ENCODE measurements at places on chromosomes 12 and 14.

DNA sequence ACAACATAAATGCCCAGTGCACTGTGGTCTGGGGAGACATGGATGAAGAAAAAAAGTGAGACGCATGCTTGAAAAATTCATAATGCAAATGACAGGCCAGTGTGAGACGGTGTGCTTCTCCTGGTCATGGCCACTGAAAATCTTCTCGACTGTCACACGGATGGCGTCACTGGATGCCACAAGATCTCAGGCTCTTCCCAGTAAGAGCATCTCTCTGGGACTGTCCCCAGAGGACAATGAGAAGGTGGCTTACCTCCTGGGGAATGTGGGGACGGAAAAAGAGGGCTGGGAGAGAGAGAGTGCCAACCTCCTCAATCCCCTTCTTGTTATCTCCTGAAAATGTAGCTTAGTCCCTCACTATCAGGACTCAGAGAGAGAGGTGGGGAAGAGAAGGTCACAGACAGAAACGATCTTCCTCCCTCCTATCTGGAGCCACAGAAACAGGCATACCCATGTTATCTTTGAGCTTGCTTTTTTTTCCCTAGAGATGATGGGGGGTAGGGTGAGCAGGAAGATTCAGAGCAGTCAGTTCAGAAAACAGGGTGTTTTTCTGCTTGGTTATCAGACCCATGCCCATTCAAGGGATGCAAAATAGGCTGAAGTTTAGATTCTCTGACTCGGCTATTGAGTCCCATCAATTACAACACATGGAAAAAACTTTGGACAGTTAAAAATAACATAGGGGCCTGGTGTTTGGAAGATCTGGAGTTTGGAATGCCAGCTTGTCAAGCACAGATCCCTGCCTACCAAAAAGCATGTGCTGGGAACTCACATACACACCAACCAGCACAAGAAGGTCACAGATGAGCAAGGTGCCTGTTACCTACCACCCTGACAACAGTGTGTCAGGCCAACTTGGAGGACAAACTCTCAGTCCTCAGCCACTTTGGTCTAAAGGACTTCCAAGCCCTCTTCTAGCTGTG, 24.2 kb downstream of the DPF3 start:
- no peak for DNase-seq

DNA sequence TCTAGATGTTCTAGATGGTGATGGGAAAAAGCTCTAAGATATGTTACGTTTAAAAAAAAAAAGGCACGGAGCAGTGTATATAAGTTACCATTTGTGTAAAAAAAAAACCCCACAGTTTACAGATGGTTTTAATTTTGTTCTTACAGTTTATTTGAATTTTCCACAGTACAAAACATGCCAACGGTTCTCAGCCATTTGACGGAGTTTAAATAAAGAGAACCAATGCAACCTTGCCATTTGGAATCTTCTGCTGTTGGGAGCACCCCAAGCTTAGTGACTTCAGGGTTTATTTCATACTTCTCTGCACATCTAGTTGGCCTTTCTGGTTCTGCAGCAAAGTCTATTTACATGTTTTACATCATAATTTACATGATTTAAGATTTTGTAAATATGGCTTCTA, 7.7 kb upstream of the HPD start:
- no peak for DNase-seq

DNA sequence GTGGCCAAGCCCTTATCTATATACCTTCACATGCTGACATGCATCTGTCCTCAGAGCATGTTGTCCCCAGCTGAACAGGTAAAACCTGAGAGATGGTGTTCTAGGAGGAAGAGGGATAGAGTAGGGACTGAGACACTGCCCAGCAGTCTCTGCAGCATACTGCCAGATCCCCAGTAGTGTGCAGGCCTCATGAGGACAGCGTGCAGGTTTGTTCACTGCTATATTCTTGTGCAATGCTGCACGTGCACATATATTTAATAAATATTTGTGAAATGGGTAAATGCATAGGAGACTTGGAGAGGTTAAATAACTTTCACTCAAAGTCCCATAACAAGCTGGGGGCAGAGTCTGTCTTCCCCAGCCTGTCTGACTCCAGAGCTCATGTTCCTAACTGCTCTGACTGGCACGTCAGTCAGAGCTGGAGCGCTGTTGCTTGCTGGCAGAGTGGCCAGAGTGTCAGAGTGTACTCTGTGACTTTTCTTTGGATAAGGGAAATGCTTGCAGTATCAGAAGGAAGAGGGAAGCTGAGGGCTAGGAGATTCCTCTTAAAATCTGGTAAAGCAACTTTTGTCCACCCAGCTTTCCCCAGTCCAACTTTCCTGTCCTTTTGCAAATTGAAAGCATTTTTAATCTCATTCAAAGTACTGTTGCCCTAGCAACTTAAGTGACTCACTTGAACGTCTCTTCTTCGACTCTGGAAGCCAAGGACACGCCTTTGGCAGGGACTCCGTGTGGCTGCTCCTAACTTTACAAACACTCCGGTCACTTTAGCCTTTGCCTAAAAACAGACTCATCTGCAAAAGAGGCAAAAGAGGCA, 14.9 kb upstream of the POLR3B start:
- DNase-seq = no peak

- DNase-seq = no peak
Observed at GRCh38 chr14:32426028-32426427, 96.9 kb downstream of the AKAP6 start.

GRCh38 chr12:91965781-91966180, 179.9 kb downstream of the BTG1 start:
- DNase-seq = no peak

- no peak for DNase-seq
Observed at GRCh38 chr14:78975734-78976133, 805.6 kb downstream of the NRXN3 start.

GRCh38 chr14:57498659-57499058, 5.0 kb upstream of the CCDC198 start:
- no peak for DNase-seq

GRCh38 chr12:129413295-129413694, 490.5 kb downstream of the TMEM132D start:
- DNase-seq = no peak

DNA sequence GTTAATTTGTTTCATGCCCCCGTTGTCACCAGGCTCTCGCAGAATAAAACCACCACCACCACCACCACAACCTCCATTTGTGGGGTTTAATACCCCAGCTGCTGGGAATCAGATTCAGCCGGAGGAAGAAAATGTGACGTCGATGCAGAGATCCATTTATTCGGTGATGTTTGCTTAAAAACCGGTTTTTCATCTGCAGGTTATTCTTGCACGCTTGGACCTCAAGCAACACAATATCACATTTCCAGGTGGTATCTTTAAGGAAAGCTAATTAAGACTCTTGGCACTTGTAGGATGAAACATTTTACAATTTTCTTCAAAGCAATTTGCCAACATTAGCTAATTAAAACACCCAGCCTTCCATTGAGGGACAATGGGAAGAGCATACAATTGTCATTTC, 39.8 kb downstream of the SPRING1 start:
- no peak for DNase-seq

DNA sequence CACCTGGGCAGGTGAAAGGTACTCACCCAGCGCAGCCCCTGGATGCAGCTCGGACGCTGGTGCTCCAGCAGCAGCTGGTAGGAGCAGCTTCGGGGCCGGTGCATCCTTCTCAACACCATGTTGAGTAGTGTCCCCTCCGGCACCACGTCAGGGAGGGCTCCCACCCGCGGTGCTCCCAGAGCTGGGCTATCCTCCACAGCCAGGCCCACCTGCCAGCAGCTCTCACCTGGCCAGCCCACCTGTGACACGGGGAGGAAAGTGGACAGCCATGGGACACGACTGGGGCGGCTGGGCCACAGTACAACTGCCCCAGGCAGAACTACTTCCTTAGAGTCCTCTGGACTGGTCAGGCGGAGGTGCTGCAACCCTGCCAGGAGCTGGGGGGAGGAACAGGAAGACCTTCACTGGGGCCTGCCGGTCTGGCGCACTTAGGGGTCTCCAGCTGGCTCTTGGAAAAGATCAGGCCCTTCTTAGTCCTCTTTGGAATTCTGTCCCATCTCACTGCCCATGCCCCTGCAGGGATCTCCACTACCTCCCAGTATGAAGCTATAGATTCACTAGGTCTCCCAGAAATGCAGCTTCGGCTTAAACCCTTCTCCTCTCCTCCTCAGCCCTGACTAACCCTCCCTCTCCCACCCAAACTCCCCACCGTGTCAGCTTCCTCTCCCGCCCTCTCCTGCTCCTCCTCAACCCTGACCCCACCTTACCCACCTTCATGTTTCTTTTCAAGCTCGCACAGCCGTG, 668 bp downstream of the RAPGEF3 start:
- DNase-seq = no peak

DNA sequence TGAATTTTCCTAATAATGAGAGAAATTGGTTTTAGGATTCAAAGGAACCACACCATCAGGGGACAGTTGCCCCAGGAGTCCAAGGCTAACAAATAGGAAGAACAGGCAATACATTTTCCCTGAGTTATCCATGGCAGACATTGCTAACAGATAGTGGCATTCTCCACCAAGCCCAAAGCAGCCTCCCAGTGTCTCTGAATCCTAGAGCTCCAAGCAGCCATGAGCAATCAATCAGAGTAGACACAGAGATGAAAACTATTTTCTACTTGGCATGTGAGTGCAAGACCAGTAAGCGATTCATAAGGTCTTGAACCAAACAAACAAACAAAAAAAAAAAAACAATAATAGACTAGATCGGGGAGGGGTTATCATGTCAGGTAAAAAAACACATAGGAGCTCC, 515.7 kb downstream of the MED13L start:
- DNase-seq = no peak

Measured in activated naive CD4-positive, alpha-beta T cell (primary cell).